ENCODE measurements at places on chromosomes 12 and 14.

GRCh38 chr12:70784042-70784668 is 136.4 kb downstream of the PTPRR start:
- DNase-seq, result no peak

DNA sequence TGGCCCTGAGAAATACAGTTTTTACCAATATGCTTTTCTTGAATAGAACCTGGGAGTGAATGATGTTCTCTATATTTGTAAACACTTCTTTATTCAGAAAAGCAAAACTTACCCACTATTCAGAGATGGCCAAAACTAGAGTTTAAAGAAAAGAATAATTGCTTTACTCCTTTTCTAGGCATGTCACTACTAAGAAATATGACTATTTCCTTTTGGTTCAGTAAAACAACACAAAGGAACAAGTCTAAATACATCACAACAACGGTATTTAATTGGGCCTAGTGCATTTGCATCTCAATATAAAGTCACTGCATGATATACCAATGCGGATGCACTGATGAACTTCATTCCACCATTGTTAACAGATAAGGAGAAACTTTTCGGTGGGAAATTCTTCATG is 207.5 kb downstream of the FOXN3 start:
- no peak for DNase-seq

- DNase-seq, result no peak
Measured at GRCh38 chr12:128818065-128819022, 5.4 kb downstream of the SLC15A4 start.

DNA sequence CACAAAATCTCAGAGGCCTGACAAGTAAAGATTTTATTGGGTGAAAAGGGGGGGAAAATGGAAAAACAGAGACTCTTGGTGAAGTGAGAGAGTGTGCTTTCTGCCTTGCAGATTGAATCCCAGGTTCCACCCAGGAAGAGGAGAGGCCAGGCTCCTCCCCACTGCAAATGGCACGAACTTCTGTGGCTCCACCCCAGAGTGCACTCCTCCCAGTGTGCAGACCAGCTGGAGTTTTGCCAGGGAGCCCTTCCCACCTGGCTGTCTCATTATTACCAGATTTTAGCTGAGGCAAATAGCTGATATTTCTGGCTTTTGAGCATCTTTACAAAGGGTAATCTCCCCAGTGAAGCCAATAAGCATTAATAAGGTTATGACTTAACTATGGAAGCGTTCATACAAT is 51.9 kb downstream of the TESPA1 start:
- no peak for DNase-seq

DNA sequence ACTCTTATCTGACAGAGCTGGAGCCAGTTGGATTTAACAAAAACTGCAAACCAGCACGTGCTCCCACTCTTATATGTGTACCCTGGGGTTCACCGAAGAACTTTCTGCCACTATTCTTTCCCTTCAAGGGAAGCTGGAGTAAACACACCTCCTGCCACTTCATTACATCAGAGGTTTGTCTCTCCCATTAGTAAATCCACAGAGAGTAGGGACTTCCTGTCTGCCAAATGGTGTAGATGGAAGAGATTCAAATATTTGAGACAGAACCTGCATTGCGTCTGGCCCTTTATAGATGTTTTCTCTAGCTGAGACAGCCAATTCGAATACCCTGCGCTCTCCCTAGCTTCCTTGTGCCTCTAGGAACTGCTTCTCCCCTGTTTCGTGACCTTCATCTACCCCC is 29.1 kb upstream of the AEBP2 start:
- no peak for DNase-seq

DNA sequence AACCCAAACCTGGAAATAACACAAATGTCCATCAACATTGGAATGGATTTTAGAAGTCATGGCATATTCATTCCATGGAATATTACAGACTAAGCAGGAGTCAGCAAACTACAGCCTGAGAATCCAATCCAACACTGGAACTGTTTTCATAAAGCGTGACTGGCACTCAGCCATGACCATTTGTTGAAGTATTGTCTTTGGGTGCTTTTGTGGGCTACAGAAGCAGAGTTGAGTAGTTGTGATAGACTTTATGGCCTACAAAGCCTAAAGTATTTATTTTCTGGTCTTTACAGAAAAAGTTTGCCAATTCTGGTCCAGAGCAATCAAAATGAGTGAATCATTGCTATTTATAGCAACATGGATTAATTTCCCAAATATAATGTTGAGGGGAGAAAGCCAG is 34.5 kb upstream of the FRS2 start:
- DNase-seq, result no peak

DNA sequence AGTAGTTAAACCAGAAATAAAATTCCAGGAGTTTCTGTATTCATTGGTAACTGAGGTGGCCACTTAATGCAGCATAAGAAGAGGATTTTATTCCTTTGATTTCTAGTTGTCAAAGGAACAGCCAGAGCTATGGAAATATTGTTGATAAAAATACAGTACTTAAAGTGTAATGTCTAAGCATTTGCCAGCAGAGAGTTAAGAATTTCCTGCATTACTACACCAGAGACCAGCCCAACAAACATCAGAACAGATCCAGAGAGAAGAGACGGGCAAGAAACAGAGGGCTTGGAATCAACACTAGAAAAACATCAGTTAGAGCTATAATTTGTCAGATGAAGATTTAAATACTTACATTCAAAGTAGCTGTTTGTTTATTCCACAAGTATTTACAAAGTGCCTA is 77.9 kb downstream of the ST8SIA1 start:
- DNase-seq, result no peak

GRCh38 chr12:20368114-20368650 is at the start of gene PDE3A:
PDE3A (plus strand) TSS chr12:20368537; CDS start chr12:20369285, 748 bp downstream.
- no peak for DNase-seq

GRCh38 chr12:20409607-20410377 is 41.5 kb downstream of the PDE3A start:
- no peak for DNase-seq

DNA sequence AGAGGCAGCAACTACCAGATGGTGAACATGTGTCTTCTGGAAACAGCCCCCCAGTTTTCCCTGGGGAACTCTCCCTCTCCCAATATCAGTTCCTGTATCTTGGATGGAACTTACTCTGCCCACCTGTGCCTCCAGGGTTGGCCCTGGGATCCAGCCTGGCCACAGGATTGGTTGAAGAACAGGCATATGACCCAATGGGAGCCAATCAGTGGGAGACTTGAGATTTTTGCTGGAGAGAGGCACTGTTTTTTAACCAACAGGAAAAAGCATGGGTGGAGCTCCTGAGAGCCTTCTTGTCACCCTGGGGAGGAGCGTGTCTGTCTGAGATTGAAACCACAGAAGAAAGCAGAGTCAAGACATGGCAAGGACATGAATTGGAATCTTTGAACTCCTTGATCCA is 33.6 kb upstream of the COX6A1 start:
- DNase-seq, result no peak

DNA sequence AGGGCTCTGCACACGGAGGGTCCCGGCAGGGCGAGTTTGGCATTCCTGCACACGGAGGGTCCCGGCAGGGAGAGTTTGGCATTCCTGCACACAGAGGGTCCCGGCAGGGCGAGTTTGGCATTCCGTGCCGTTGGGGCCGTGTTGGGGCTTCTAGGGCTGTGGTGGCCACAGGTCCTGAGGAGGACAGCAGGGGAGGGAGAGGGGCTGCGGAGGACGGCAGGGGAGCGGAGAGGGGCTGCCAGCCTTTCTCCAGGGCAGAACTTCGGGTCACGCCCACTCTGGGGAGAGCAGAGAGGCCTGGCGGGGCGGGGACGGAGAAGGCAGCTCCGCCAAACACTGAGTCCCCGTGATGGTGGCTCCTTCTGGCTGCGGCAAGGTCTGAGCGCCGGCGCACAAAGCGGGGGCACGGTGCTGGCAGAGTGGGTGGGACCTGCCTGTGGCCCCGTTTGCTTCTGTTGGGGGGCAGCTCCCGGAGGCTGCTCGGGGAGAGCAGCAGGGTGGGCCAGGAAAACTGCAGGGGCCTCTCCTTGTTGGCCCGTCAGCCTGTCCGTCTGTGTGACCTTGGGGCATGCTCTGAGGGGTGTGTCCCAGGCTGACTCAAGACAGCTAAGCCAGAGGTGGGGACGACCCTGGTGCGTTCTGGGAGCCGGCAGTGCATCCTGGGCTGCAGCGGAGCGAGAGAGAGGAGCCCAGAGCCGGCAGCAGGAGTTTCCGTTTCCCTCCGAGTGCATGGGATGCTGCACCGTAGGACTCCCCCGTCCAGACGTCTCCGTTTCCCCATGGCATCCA is 60.2 kb downstream of the LRCOL1 start:
- DNase-seq, result no peak

DNA sequence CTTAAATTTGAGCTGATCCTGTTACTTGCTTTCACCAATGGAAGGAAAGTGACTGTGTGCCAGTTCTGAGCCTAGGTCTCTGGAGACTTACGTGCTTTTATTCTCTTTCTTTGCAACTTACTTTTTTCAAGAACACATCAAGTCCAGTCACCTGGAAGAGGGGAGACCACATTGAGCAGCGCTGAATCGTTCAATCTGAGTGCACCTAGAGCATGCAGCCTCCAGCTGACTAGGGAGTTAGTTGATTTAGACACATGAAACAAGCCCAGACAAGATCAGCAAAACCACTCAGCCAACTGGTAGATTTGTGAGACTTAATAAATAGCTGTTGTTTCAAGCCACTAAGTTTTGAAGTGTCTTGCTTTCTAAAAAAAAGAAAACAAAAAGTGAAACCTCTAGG is 1014.8 kb upstream of the FBXO33 start:
- no peak for DNase-seq

GRCh38 chr14:40629144-40629543 is 977.5 kb upstream of the LRFN5 start:
- DNase-seq, result no peak

DNA sequence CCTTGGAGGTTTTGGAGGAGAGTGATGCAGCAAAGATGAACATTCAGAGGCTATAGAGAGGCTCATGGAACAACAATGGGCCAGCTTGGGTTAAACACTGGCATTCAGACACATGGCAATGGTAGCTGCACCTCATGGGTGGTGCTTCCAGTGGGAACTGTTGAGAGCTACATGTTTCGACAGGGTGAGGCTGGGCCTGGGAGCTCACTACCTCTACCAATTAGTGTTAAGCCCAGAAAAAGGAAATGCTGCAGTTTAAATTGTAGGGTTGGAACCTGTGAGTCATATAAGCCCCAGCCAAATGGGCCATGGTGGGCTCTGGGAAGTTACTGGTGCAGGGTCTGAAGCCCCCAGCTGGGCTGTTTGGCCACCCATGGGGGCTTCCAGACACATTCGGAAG is 279.7 kb downstream of the ZFP36L1 start:
- DNase-seq, result no peak

- DNase-seq, result no peak
Measured at GRCh38 chr14:56112781-56113180, 5.4 kb upstream of the PELI2 start.

DNA sequence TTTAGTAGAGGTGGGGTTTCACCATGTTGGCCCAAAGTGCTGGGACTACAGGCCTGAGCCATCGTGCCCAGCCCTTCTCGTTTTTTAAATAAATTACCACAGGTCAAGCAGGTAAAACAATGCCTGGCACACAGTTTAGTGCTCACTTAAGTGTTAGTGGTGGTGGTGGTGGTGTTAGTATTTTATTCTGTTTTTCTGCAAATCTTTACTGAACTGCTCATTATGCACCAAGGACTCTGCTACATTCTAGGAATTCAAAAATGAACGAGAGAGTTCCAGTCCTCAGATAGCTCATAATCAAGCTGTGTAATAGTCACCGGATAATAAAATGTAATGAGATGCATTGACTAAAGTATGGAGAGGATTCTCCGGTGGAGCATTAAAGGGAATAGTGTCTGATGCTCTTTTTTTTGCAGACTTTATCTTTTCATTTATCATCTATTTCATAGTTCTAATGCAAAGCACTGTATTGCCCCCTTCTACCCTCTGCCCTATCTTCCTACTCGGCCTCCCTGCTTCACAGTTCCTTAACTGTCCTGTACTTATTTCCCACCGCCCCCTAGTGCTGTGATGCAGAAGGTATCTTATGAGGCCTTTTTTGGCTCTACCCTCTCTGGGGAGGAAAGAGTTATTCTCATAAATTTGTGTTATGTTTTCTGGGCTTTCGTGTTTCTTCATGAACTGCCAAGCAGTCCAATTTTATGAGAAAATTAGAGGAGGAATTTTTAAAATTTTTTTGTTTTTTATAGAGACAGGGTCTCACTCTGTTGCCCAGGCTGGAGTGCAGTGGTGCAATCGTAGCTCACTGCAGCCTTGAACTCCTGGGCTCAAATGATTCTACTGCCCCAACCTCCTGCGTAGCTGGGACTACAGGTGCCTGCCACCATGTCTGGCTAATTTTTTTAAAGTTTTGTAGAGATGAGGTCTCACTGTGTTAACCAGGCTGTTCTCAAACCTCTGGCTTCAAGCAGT is 1.0 kb downstream of the ITFG2 start:
- DNase-seq, result no peak

GRCh38 chr12:121476477-121476876 is 76.6 kb downstream of the RNF34 start:
- no peak for DNase-seq

- DNase-seq, result no peak
Measured at GRCh38 chr12:41362510-41362909, 174.4 kb downstream of the PDZRN4 start.

GRCh38 chr14:51129130-51129529 is 34.2 kb upstream of the TRIM9 start:
- no peak for DNase-seq

DNA sequence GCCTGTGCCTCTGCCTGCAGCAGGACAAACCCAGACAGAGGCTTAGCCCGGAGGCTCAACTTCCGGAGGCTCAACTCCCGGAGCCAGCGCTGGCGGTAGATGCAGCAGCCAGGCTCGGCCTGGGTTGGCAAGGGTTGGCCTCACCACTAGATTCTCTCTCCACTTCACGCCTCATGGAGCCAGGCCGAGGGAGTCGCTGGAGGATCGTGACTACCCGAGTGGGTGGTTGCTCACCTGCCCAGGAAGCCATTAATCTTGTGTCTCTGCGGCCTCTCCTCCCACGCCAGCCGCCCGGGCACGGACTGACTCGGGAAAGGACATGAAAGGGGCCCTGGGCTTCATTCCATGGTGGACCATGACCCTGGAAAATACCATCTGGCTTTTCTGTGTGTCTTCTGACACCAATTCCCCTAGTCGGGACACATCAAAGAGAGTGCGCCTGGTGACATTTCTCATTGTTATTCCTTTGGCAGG is 20.8 kb downstream of the ESRRB start:
- no peak for DNase-seq

DNA sequence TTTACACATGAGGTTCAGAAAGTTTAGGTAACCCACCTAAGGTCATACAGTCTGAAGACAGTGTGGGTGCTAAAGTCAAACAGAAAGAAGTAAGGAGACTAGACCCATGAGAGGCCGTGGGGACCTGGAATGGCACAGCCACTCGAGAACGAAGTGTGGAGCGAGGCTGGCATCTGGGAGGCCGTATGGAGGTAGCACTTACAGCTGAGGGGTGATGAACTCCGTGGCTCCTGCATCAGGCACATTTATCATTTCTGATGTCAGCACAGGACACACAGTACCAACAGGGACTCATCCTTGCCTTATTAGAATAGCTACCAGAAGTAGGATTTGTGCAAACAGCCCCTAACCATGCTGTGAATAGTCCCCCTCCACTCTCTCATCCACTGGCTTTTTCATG is 30.5 kb downstream of the CRACR2A start:
- no peak for DNase-seq

- no peak for DNase-seq
Measured at GRCh38 chr12:110591451-110592051, 8.4 kb upstream of the PPTC7 start.

GRCh38 chr12:95642583-95642982 is 91.3 kb upstream of the USP44 start:
- DNase-seq, result no peak

GRCh38 chr14:68534276-68534675 is 258.6 kb downstream of the ZFP36L1 start:
- DNase-seq, result no peak

- DNase-seq, result no peak
Measured at GRCh38 chr12:91890742-91891141, 254.9 kb downstream of the BTG1 start.
